ENCODE measurements at places on chromosomes 5 and 9.

DNA sequence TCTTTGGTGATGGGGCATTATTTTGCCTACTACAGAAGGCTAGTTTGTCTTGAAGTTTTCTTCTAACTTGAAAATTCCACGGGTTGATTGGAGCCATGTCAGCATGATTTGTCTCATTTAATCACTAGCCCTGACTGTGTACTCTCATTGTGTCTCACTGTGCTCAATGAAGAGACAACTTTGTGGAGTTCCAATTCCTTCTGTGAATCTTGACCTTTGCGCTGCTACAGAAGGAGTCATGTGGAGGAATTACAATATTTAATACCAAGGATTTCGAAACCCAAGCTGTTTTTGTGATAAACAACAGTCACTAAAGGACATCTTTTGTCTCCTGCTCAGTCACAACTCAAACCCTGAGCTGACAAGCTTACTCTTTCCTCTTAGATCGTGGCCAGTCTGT, 98.6 kb upstream of the ACTBL2 start:
- no peak for DNase-seq

DNA sequence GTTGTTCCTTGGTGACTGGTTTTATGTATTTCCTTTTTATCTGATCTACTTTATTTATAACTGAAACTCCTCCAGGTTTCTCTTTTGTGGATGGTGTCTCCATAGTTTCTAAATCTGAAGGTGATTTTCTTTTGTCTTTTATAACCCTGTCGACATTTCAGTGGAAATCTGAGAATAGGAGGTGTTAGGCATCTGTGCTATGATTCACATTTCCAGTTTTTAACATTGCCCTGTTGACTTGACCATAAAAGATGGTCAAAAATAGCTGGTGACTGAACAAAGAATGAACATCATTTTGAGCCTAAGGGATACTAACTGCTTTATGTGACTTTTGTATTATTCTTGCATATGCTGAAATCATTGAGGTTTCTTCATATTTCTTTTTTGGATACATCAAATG, 190.5 kb downstream of the PCSK1 start:
- no peak for DNase-seq

GRCh38 chr9:82057805-82058204, 69.2 kb downstream of the SPATA31D1 start:
- DNase-seq, result no peak

- no peak for DNase-seq
Observed at GRCh38 chr5:60585618-60586017, 114.3 kb downstream of the DEPDC1B start.
